Keratinocyte (primary cell): ENCODE measurements at places on chromosomes 1 and 21.

DNA sequence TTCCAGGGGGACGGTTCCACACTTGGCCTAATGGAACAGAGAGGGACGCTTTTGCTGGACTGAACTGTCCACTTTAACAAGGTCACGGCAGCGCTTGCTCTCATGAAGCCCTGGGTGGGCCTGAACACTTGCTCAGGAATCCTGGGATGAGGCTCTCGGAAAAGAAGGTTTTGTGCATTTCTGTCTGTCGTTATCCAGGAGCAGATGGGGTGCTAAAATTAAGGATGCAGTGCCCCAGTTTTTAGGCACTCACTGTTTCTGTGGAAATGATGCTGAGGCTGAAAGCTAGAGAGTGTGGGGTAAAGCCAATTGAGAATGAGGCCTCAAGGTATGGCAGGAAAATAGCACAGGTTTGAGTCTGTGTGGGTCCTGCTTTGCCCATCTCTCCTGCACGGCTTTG, 111.0 kb downstream of the DAB1 start:
- DNase-seq = no peak

- no peak for DNase-seq
Observed at GRCh38 chr1:235689356-235689755, 39.8 kb upstream of the GNG4 start.

- no peak for DNase-seq
Observed at GRCh38 chr1:35379317-35380000, 111.0 kb downstream of the ZMYM4 start.

GRCh38 chr1:6302568-6302967, 41.7 kb upstream of the GPR153 start:
- DNase-seq = no peak

DNA sequence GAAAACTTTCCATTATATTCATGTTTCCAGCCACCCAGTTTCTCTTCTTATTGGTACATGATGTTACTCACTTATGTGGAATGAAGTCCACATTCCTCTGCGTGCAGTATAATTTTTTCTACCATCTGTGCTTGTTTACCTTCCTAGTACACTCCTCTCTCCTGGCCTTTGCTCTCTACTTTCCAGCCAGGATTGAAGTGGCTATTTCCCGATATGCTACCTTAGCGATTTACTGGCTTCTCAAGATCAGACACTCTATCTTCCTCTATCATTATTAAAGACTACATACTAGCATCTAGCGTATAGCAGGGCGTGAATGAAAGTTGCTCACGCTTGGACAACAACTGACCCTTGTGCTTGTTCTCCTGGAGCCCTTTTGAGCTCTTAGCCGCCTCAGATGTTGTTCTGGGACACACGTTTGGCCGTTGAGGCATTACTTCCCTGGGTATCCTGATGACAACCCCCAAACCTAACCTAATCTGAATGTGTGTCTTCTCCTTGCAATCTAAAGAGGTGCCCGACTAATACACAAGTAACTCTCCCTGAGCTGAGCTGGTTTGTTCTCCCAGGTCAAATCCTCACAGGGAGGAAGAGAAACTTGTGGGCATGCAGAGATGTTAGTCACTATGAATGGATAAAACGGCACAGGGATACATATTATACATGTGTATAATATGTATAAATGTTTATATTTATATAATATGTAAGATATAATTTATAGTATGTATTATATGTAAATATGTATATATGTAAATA, 13.4 kb upstream of the MTARC2 start:
- no peak for DNase-seq

DNA sequence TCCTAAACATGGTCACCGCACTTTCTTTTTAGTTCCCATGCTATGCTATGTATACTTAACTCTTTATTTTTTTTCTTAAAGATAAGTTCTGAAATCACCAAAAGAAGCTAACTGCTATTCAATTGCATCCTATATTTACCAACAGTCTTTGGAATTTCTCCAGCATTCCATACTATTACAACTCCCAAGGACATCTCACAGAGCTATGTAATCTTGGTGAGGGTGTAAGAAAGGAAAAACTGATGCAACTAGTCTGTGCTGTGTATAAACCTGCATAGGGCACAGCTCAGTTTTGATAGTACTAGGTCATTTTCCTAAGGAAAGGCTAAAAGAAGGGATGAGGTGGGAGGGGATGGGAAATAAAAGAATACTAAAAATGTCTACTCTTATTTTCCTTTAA, 78.0 kb downstream of the PTPN14 start:
- DNase-seq = no peak

DNA sequence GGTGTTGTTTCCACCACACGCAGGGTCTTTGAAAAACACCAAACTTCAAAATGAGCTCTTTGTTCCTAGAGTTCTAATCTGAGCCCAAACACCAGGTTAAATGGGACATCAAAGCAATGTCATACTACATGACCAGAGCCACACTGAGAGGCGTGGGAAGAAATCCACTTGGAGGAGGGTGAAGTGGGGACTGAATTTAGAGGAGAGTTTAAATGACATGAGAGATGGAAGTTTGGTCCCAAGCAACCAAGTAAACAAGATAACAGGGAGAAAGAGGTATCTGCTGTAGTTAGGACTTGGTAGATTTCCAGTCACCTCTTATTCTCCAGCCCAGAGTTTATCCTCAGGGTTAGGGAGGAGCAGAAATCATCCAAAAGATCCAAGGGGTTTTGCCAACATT, 290.9 kb upstream of the FAM78B start:
- no peak for DNase-seq

DNA sequence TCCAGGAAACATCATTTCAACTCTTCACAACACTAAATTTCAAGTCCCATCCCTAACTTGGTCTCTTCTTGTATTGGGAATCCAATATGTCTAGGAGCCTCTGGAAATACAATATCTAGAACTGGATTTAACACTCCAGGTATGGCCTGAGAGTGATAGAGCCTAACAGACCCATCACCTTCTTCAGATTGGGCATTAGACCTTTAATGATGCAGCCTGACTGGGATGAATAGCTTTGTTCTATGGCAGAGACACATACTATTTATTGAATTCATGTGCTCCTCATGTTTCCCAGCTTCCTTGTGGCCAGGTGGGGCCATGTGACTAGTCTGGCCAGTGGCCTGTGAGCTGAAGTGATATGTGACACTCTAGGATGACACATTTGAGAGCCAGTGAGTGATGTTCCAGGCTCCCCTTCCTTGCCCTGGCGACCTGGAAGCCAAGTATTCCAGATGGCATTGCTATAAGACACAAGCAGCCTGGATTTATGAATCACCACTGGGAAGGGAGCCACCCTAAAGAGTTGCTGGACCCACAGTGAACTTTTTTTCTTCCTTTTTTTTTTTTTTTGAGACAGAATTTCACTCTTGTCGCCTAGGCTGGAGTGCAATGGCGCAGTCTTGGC, 31.0 kb upstream of the POU3F1 start:
- DNase-seq = no peak

DNA sequence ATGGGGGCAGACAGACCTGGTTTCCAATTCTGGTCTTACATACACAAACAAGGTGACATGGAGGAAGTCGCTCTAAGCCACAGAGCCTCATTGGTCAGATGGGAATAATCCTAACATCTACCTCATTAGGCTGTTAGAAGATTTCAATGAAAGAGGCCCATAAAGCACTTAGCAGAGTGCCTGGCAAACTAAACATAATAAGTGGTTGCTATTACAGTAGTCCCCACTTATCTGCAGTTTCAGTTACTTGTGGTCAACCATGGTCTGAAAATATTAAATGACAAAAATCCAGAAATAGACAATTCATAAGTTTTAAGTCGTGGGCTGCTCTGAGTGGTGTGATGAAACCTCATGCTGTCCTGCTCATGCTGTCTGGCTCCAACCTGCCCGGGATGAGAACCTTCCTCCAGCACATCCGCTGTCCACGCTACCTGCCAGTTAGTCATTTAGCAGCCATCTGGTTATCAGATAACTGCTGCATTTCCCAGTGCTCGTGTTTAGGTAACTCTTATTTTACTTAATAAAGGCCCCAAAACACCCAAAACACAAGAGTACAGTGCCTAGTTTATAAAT, 112.3 kb downstream of the DDX20 start:
- DNase-seq = no peak

GRCh38 chr1:153803470-153804056, 28.4 kb downstream of the SLC27A3 start:
- no peak for DNase-seq

DNA sequence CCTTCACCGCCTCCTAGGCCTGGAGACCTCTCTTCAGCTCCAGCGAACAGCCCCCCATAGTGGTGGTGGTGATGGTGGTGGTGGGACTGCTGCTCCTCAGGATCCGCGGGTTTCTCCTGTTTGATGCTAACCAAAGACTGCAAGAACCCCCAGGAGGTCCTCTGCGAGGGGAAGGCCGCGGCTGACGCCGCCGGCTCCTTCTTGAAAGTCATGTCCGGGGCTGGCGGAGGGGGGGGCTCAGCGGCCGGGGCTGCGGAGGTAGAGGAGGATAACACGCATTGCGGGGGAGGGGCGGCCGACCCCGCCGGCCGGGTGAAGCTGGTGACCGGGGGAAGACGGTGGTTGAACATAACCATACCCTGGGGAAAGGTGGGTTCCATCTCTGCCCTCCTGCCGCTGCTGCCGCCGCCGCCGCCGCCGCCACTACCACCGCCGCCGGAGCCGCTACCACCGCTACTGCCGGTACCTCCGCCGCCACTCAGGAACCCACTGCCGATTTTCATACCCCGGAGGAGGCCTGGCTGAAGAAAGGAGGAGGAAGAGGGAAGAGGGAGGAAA, 554 bp downstream of the ZNF281 start:
- no peak for DNase-seq

DNA sequence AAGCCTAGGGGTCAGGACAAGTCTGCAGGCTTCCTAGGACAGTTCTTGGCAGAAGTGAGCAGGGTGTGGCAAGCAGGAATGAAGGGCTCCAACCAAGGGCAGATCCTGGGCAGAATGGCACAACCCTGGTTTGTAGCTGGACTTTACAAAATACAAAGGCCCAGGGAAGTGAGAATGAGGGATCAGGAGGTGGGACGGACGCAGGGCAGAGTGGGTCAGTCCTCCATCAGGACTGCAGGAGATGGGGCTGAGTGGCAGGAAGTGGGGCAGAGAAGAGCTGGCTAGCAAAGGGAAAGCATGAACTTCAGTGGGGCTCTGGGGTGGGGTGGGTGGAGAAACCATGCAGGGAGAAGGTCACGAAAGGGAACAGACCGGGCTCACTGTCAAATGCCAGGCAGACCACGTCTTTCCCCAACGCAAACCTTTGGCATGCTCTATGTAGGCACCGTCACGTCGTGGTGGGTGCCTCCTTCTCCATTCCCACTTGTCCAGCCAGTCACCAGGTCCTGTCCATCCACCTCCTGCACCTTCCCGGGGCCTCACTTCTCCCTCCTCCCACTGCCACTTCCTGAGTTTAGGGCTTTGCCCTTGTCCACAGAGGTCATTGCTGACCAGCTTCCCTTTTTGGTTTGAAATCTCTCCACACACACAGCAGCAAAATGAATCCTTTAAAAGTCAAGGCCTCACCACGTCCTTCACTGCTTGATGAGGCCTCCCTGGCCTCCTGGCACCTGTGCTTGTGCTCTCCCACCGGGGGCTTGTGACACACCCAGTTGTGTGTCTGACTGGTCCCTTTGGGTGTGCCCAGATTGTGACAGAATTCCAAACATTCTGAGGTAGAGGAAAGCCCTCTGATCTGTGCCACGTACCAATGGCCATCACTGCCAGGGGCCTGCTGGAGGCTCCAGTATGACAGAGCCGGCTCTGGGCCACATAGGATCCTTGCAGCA, 8.7 kb upstream of the CLDN19 start:
- no peak for DNase-seq

- peak; percentile 4 for DNase-seq
Observed at GRCh38 chr1:85406887-85407533, 57.9 kb downstream of the DDAH1 start.

DNA sequence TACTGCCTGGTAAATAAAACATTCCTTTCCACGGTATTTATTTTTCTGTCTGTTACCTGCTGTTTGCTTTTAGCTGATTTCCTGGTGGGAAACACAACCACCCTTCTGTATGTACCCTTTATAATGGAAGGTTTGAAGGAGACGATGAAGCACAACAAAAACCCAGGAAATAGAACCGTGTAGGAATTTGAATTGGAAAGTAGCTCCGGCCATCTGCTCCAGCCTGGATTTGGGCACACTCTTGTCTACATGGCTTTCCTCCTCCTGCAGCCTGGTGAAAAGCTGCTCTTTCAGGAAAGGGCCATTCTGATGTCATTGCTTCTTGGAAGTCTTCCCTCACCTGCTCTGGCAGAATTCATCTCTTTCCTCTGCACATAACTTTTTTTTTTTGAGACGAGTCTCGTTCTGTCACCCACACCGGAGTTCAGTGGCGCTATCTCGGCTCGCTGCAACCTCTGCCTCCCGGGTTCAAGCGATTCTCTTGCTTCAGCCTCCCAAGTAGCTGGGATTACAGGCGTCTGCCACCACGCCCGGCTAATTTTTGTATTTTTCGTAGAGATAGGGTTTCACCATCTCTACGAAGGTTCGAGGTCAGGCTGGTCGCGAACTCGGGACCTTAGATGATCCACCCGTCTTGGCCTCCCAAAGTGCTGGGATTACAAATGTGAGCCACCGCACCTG, 2.7 kb downstream of the AK4 start:
- DNase-seq = no peak

GRCh38 chr1:168485048-168485447, 58.7 kb downstream of the XCL2 start:
- no peak for DNase-seq

DNA sequence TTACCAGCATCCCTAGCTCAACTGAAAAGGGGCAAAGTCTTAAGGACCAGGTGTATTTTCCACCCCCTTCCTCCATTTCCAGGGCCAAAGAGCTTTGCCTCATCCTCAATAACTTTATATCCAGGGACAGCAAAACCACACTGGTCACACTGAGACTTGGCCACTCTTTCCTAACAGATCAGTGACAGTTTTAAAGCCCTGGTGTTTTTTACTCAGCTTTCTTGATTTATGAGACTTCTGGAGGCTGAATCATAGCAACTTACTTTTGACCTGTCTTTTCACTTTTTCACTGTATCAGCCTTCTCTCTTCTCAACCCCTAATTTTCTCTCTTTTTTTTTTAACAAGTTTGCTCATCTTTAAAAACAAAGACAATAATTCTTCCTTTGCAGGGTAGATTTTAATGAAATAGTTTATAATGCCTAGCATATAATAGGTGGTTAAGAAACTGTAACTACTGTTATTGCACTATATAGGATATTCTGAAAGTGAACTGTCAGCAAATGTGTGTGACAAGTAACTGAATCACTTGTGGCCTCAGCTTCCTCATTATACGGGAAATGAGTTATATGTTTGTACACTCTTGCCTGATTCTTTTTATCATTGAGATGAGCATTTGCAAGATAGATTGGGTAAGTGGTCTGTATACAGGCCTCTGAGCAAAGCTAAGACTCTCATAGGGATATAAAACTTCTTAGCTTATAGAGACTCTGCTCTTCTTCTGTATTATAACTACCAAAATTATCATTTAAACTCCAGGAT, 19.7 kb upstream of the DYNLT5 start:
- DNase-seq = no peak
